NCI-H1092 treated with DMSO at 0.1 percent for 48 hours (cell line): ENCODE measurements at places on chromosomes 1 and 21.

DNA sequence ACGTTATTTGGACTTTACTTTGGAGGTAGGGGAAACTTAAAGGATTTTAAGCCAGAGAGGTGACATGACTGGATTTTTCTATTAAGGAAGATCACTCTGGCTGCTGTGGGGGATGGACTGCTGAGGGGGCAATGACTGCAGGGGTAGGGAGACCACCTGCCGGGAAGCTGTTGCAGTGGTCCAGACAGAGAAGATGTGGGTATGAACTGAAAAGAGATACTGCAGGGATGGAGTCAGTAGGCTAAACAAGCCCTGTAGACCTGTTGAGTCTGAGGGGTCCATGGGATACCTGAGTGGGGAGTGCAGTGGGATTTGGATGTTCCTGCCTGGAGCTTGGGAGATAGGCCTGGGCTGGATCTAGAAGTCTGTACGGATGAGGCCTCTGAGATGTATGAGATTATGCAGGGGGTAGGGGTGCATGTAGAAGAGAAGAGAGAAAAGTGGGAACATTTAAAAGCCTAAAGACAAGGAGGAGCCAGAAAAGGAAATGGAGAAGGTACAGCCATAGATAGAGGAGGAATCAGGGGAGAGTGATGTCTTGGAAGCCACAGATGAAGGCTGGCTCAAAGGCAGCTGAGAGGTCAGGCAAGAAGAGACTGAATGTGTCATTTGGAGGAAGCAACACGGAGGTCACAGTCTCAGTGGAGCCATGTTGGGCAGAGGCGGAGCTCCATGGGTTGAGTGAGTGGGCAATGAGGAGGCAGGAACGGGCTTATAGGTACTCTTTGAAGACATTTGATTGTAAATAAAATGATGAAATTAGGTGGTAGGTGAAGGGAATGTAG, 25.9 kb upstream of the KCNA2 start:
- DNase-seq, result no peak

DNA sequence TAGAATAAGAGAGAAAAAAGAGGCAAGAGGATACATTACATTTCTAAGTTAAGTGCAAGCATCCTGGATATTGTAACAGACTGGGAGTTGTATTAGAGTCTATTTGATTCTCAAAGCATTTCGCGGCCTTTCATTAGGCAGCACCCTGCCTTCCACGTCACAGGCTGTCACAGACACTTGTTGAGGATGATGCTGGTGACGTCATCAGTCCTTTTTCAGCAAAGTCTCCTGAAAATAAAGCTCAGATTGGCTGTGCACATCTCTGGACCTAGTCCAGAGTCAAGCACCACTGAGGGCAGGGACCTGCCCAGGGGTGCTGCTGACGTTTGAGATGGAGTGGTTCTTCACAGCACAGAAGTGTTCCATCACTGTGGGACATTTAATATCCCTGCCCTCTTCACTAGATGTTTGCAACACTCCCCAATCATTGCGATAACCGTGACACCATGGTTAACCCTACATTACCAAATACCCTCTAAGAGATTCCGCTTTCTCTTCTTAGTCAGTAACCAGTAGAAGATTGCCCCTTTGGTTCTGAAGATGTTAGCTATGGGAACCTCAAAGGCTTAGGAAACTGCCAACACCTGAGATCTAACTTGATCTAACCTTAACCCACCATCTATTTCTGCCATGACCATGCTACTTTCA, 72.7 kb upstream of the F3 start:
- no peak for DNase-seq

DNA sequence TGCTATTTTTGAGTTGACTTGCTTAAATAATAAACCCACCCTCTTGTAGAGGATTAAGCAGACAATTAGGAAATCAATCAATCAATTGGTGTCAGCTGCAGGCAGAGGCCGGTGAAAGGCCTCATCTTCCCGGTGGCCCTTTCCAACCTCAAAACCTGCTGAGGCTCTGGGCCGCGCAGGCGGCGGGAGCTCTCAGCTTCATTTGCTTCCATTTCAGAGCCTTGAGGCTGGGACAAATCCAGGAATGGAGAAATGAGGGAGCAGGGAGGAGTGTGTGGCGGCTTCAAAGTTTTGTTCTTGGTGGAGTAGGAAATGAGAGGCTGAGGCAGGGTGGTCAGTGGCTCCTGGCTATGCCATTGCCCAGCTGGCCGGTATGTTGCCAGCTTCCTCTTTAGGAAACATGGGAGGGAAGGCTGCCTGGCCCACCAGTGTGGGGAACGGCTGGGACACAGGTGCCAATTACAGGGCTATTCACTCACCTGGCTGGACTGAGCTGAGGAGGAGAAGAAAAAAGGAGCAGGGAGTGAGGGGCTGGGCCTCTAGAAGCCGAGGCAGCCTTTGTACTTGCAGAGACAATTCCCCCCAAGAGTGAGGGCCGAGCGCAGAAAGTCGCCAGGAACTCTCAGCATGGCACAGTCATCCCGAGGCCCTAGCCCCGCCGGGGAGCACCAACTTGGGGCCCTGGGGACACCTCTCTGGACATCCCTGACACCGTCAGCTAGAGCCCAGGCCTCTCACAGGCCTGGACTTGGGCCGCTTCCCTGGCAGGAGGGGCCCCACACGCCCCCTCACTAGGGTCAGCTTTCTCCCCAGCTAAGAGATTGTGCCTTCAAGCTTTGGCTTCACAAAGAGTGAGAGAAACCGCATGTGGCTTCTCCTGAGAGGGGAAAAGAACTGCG, 4.4 kb downstream of the POU3F1 start:
- DNase-seq, result no peak

- no peak for DNase-seq
Measured at GRCh38 chr1:28450561-28450960, 55.3 kb upstream of the RCC1 start.

DNA sequence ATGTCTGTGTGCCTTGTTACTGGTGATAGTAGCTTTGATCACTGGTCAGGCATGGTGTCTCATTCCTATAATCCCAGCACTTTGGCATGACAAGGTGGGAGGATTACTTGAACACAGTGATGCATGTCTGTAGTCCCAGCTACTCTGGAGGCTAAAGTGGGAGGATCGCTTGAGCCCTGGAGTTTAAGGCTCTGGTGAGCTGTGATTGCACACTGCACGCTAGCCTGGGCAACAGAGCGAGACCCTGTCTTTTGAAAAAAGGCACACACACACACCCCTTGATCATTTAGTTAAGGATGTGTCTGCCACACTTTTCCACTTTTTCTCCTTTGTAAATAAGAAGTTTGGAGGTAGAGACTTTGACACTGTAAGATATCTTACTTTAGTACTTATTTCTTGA, 15.1 kb downstream of the MIGA1 start:
- DNase-seq, result no peak

DNA sequence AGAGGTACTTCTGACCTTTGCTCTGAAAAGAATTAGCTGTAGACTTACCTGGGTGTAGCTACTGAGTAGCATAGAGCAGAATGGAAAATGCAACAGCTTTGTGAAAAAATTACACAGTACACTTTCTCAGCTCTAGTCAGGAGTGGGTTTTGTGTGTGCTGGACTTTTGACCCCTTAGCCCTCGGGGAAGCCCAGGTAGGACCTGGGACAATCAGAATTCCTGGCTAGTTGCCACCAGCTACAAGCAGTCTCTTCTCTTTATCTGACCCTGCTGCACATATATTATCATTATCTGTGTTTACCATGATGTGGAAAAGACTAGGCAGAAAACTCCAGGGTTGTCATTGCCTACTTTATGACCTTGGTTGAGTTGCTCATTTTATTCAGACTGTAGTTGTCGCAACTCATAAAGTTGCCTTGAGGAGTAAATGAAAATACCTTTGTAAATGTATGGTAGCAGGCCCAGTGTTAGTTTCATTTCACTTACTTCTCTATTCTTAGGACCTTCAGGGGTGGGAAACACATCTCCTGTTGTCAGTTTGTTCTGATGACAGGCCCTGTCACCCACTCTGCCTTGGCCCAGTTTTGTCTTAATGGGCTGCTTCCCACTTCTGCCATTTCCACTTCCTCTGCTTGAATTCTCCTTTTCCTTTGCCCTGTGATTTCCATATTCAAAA, 5.4 kb downstream of the NEK7 start:
- DNase-seq, result no peak

DNA sequence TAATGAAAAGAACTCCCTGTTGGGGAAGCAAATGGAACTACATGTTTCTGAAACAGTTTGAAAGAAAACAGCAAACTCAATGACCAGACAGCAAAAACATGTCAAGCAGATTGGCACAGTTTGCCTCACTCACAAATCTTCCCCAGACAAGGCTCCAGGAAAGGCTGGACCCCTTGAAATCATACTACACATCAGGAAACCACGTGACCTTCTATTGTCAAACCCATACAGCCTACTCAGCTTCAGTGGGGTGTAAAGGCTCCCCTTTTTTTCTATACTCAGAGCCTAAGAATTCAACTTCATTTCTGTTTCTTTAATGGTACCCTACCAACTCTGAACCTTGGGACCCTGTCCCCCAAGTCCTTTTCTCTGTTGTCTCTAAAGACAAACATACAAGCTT, 15.7 kb upstream of the CTTNBP2NL start:
- no peak for DNase-seq

DNA sequence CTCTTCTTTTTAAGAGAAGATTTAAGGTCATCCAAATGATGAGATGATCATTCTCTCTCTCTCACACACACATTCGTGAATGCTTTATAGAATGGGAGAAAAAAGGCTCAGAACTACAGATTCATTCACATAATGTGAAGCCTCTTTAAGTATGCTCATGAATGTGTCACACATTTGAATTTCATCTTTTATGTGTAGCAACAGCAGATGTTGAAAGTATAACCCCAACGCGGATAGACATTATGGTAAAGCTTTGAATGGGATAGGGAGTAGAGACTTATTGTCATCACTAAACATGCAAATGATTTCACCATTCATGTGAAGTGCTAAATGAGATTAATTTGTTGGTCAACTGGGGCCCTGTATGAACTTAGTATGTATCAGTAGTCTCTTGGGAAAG, 15.7 kb upstream of the PKN2 start:
- no peak for DNase-seq

- DNase-seq, result no peak
Measured at GRCh38 chr1:168608796-168609715, 32.7 kb downstream of the XCL1 start.

DNA sequence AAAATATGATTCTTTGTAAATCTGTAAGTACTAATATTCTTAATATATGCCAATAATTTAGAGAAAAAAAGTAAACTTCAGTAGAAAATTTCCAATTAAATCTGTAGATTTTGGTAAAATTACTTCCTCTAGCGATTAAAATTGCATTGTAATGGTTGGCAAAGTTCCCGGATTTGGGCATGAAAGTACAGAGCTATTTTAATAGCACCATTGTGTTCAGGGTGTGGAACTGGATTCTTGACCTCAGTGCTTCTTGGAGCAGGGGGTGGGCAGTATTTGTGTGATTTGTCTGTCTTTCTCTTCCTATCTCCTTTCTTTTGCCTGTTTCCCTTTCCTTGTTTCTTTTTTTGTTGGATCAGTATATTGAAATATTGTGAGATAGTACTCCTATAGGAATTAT, 72.1 kb downstream of the DNM3 start:
- DNase-seq, result no peak

DNA sequence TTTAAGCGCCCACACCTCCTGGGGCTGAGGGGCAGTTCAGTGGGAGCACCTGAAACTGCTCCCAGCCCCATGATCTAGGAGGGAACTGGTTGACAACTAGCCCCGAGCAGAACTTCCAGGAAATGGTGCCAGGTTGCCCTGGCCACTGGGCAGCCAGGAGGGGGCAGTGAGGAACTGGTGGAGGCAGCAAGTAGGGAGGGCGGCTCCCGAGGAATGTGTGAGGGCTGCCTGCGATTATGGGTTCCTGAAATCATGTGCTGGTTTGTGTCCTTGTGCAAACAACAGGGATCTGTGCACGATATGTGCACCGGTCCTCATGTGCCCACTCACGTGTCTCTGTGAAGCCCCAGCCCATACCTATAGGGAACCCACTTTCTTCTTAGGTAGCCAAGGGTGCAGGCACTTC, 9.9 kb downstream of the GPR3 start:
- no peak for DNase-seq

GRCh38 chr1:161440312-161440894, 64.9 kb upstream of the FCGR2A start:
- DNase-seq, result no peak

DNA sequence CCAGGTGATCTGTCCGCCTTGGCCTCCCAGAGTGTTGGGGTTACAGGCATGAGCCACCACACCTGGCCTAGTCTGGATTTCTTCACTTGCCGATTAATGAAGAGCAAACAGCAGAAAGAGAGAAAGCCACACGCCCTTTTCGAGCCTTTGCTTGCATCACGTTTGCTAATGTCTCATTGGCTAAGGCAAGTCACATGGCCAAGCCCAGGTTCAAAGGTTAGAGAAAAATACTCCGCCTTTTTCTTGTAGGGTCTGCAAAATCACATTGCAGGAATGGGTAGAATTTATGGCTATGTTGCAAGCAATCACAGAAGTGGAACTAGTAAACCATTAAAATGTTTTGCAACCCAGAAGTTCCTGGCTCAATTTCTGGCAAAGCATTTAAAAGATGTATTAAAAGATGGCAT, 26.8 kb upstream of the BACH1 start:
- no peak for DNase-seq

DNA sequence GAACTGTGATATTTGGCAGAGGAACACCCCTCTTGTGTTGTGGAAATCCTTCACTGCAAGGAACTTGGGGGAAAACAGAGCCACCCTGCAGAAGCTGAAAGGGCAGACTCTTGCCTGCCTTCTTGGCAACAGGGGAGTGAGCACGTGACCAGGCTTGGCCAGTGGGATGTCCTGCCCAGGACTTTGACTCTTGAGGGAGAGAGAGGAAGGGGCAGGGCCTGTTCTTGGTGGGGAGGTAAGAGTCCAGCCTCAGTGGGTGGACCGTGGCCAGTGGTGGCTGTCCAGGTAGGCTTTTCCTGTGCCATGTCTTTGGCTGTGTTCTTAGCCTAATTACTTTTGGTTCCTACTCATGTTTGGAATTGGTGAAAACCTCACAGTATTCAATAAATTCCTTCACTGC, 8.6 kb upstream of the AK2 start:
- DNase-seq, result no peak

GRCh38 chr1:26582836-26583460, 53.4 kb downstream of the RPS6KA1 start:
- DNase-seq, result no peak

DNA sequence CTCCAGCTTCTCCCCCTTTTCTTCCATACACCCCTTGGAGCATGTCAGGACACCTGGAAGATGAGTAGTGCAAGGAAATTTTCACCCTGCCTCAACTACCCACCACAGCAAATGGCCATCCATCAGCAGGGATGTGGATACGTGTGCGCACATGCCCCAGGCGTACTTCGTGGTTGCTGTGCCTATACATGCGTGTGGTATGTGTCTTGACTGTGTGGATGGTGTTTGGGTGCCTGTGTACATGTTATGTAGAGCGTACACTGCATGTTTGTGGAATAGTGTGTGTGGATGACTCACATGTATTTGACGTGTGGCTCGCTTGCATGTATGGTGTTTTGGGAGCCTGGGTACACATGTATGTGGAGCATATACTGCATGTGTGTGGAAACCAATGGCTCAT, 158.5 kb downstream of the RRAGC start:
- DNase-seq, result no peak

GRCh38 chr1:1347663-1348419, 1.4 kb downstream of the DVL1 start:
- no peak for DNase-seq

GRCh38 chr1:64826991-64827390, 82.1 kb downstream of the RAVER2 start:
- DNase-seq, result no peak
